Aorta (tissue), 5 donors: ENCODE measurements at places on chromosomes 7 and 10. TPM values are rescaled to one million over a fixed set of nuclear protein-coding genes. Genes with fewer than 3 reads are reported as not detected.

The ADAM12 gene
- total RNA-seq: 9.4 TPM

The PDIA4 gene
- total RNA-seq: 80.0 TPM

DNA sequence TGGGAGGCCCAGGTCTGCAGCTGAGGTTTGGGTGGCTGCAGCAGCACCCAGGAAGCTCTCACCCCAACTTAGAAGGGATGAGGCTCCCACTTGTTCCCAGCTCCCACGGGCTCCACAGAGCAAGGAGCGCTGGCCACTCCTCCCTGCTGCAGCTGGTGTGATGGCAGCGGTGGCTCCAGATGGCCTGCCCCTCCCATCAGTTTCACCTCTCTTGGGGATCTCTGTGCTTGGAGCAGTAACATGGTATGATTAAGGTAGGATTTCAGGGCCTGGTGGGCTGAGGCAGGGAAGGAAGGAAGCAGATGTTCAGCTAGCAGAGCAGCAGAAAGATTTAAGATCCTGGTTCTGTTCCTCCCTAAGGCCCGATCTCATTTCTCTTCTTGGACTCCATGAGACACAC is 66.8 kb upstream of the KIF5B start:
- no peak for DNase-seq

- DNase-seq: no peak
Measured at GRCh38 chr7:120131096-120131839, 141.7 kb upstream of the KCND2 start.

GRCh38 chr7:138970952-138971351 is 10.2 kb downstream of the KIAA1549 start:
- DNase-seq: no peak

DNA sequence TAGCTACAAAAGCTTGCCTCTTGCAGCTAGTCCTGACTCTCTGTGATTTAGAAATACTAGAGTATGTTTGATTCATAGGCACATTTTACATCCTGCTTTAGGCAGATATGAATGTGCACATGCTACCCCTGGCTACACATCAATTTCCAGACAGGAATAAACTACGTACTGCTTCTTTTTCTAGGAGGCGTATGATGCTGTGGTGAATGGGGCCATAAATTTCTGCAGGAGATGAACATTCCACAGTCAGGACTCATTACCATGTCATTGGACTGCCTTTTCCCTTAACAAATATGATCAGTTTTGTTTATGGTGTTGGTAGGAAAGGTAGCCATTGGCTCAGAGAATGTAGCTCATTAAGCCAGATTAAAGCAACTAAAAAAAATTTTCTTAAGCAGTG is 50.1 kb upstream of the IFRD1 start:
- DNase-seq: no peak

DNA sequence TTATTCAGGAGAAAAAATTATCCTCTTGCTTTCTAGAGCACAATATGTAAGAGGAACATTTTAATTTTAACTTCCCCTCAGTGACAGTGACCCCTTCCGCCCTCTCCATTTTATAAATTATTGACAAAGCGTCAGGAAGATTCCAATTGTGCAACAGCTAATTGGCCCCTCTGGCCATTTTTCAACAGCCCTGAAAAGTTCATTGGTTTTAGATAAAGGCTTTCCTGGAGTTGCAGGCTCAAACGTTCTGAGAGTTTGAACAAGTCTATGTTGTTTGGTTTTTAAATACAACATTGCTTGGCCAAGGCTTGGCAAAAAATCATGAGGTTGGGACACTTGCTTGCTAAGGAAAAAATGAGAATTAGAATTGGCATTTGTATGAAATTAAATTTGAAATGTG is 422.2 kb upstream of the ANKRD30A start:
- DNase-seq: no peak
